Large intestine (tissue), 12 donors: ENCODE measurements at places on chromosomes 1 and 21. TPM values are rescaled to one million over a fixed set of nuclear protein-coding genes. Genes with fewer than 3 reads are reported as not detected.

The MRAP gene
- 0.72 TPM for polyA plus RNA-seq

The LY9 gene
- 0.72 TPM for polyA plus RNA-seq

The NAXE gene
- 66.9 TPM for polyA plus RNA-seq

The AP4B1 gene
- polyA plus RNA-seq = 39.6 TPM

The ATAD3C gene
- polyA plus RNA-seq = 1.0 TPM

The SLC44A5 gene
- 3.7 TPM for polyA plus RNA-seq

The RCAN1 gene
- 41.1 TPM for polyA plus RNA-seq

DNA sequence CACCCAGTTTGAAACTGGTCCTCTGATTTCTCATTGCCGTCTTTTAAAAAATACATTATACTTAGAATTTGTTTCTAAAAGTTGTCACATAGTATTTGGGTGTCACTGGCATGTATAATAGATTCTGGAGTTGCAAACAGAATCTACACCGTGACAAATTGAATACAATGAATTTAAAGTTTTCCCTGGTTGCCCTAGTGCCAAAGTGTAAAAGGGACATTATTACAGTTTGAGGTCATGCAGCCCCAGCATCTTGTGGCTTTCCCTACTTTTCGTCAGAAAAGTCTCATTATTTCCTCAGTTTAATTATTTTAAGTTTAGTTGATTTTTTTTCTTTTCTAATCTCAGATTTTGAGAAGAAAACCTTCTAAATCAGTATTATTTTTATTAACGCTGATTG, 155.9 kb downstream of the DISP1 start:
- H3K4me1 ChIP-seq = no peaks in the 10 kb centered on the region
- no peaks in the 10 kb centered on the region for H3K36me3 ChIP-seq
- H3K27me3 ChIP-seq = no peaks in the 10 kb centered on the region
- DNase-seq = no peak
- no peak overlapping the region for H3K27ac ChIP-seq

DNA sequence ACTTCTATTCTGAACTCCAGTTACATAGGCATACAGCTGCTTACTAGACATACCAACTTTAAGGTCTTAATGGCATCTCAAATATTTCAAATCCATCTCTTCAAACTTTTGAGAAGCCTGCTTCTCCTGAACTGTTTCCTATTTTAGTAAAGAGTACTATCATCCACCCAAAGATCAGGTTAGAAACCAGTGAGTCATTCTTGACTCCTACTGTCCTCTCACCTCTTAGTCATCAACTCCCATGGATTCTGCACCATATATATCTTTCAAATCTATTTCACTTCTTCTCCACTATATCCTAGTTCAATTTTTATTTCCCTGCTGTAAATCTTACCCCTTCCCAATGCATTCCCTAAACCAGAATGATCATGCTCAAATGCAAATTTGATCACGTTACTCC, 18.1 kb upstream of the BEND5 start:
- DNase-seq = no peak
- no peak overlapping the region for H3K27ac ChIP-seq
- H3K36me3 ChIP-seq = no peaks in the 10 kb centered on the region
- H3K4me3 ChIP-seq = no peak overlapping the region
- H3K27me3 ChIP-seq = no peaks in the 10 kb centered on the region

DNA sequence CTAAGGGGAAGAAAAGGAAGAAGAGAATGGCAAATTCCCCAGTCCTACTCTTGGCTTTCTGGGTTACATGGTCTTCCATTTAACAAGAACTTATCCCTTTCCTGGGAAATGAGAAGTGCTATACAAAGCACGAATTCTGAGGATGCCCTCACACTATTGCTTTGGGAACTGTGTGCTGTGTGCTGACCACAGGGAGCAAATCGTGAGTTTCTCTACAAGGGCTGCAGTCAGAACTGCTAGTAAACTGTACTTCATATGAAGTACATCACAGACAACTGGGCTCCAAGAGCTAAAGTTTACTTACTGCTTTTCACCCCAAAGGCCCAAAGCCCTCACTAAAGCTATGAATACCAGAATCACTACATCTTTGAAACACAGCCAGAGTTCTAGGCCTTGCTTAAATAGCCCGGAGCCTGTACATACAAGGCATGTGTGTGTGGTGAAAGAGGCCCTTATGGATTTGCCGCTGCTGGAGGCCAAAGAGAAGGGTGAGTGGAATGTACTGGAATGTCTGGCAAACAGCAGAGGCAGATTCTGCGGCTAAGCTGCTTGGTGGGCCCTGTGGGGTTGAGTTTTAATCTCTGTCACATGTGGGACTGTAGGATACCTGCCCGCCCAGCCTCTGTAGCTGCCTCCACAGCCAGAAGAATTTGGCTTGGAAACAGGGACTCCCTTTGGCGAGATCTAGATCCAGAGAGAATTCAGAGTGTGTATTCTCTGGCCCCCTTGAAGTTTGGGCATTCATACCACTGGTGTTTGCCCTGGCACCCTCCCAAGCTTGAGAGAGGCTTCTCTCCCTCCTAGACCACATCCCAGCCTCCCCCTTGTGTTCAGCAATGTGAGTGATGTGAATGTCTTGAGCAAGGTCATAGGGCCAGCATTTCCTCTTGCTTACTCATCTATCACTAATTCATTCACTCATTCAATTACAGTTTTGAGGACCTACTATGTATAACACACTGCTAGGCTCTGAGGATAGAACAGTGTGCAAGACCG, 21.9 kb upstream of the TRIM67 start:
- no peak overlapping the region for H3K4me3 ChIP-seq
- DNase-seq = no peak
- H3K36me3 ChIP-seq = no peaks in the 10 kb centered on the region
- H3K27ac ChIP-seq = no peak overlapping the region

- DNase-seq = no peak
- H3K36me3 ChIP-seq = no peaks in the 10 kb centered on the region
- no peak overlapping the region for H3K27ac ChIP-seq
- no peak overlapping the region for H3K4me3 ChIP-seq
- no peaks in the 10 kb centered on the region for H3K27me3 ChIP-seq
Observed at GRCh38 chr1:29047142-29047541, 76.6 kb downstream of the TMEM200B start.

GRCh38 chr1:171484760-171485374, 463 bp upstream of the PRRC2C start:
- peaks cover 2% of the 10 kb centered on the region for H3K36me3 ChIP-seq
- peak overlapping the region; percentile 99 for H3K27ac ChIP-seq
- no peak for DNase-seq
- no peaks in the 10 kb centered on the region for H3K27me3 ChIP-seq
- H3K4me1 ChIP-seq = peaks cover 5% of the 10 kb centered on the region
- peak overlapping the region; percentile 95 for H3K4me3 ChIP-seq

DNA sequence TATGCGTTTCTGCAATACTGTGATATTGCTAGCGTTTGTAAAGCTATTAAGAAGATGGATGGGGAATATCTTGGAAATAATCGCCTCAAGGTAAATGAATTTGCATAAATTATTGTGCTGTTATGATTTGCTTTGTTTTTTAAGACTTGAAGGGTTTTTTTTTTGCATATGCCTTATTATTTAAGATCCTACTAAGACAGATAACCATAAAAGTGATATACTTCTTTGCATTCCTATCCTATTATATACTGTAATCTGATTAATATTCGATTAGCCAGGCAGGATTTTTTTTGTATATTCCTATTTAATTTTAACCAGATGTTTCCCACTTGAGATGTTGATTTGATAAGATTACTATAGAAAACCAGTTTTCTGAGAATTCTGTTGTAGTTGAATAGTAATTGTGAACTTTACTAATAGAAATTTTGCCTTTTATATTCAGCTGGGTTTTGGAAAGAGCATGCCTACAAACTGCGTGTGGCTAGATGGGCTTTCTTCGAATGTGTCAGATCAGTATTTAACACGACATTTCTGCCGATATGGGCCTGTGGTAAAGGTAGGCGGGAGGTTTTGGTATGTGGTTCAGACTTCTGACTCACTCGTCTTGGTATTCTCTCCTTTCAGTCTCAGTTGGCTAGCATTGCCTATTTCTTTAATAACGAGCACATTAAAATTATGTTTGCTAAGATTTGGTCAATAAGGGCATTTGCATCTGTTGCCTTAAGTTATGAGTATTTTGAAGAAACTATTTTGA, 56.8 kb downstream of the ZBTB17 start:
- H3K4me3 ChIP-seq = no peak overlapping the region
- no peak overlapping the region for H3K27ac ChIP-seq
- no peaks in the 10 kb centered on the region for H3K4me1 ChIP-seq
- peaks cover 62% of the 10 kb centered on the region for H3K36me3 ChIP-seq
- DNase-seq = no peak

- H3K36me3 ChIP-seq = no peaks in the 10 kb centered on the region
- no peak for DNase-seq
- H3K27me3 ChIP-seq = no peaks in the 10 kb centered on the region
- no peak overlapping the region for H3K27ac ChIP-seq
- no peak overlapping the region for H3K4me3 ChIP-seq
Observed at GRCh38 chr1:177802304-177802703, 167.6 kb downstream of the SEC16B start.

DNA sequence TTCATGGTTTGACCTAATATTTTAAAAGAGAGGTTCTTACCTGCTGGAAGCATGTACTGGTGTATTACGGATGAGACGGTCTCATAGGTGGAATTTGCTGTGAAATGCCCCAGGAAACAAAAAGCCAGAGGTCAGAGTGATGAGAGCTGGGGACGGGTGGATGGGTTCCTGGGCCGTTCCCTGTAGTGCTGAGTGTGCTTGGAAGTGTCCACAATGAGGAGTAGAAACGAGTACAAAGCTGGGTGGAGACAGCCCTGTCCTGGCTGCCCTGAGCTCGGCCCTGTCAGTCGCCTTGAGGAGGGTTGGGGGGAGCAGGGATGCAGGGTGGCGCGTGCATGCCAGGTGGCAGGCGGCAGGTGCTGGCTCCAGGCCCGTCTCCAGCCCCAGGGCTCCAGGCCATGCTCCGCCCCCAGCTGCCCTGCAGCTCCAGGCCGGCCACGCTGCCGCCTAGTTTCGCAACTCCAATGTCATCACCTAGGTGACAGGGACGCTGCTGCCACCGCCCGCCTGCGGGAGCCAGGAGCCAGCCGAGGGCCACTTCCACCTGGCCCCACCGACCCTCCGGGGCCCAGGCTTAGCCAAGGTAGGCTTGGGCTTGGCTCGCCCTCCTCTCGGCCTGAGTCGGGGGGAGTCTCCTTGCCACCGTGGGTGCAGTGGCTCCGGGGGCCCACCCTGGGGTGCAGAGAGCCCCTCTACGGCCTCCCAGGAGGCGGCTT, 16.4 kb downstream of the TP73 start:
- H3K4me1 ChIP-seq = peaks cover 10% of the 10 kb centered on the region
- no peak overlapping the region for H3K27ac ChIP-seq
- no peak overlapping the region for H3K4me3 ChIP-seq
- peak; percentile 76 for DNase-seq
- H3K36me3 ChIP-seq = no peaks in the 10 kb centered on the region

GRCh38 chr1:66678146-66678545, 74.1 kb upstream of the DYNLT5 start:
- no peak overlapping the region for H3K27ac ChIP-seq
- H3K36me3 ChIP-seq = no peaks in the 10 kb centered on the region
- no peak overlapping the region for H3K4me3 ChIP-seq
- H3K4me1 ChIP-seq = no peaks in the 10 kb centered on the region

DNA sequence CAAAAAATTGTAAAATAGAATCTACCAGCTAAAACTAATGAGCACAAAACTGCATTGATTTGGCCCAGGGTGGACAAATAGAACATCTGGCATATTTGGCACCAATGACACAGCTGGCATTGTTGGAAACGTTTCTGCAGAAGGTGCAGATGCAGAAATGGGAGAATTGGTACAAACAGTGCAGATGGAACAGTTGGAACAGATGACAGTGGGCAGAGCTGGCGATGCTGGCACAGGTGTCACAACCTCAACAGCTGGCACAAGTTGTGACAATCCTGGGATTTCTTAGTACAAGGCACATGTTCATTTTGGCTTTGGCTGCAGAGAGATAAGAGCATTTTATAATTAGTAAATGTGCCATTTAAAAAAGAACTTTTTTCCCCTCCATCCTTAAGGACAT, 91.1 kb upstream of the ZBTB18 start:
- DNase-seq = no peak
- no peak overlapping the region for H3K4me3 ChIP-seq
- H3K27ac ChIP-seq = no peak overlapping the region
- H3K4me1 ChIP-seq = no peaks in the 10 kb centered on the region
- peaks cover 3% of the 10 kb centered on the region for H3K27me3 ChIP-seq
- no peaks in the 10 kb centered on the region for H3K36me3 ChIP-seq

GRCh38 chr1:56820755-56821461, 1.7 kb upstream of the FYB2 start:
- no peak overlapping the region for H3K4me3 ChIP-seq
- no peak overlapping the region for H3K27ac ChIP-seq
- no peaks in the 10 kb centered on the region for H3K27me3 ChIP-seq
- H3K4me1 ChIP-seq = peaks cover 38% of the 10 kb centered on the region
- H3K36me3 ChIP-seq = no peaks in the 10 kb centered on the region
- peak; percentile 75 for DNase-seq

DNA sequence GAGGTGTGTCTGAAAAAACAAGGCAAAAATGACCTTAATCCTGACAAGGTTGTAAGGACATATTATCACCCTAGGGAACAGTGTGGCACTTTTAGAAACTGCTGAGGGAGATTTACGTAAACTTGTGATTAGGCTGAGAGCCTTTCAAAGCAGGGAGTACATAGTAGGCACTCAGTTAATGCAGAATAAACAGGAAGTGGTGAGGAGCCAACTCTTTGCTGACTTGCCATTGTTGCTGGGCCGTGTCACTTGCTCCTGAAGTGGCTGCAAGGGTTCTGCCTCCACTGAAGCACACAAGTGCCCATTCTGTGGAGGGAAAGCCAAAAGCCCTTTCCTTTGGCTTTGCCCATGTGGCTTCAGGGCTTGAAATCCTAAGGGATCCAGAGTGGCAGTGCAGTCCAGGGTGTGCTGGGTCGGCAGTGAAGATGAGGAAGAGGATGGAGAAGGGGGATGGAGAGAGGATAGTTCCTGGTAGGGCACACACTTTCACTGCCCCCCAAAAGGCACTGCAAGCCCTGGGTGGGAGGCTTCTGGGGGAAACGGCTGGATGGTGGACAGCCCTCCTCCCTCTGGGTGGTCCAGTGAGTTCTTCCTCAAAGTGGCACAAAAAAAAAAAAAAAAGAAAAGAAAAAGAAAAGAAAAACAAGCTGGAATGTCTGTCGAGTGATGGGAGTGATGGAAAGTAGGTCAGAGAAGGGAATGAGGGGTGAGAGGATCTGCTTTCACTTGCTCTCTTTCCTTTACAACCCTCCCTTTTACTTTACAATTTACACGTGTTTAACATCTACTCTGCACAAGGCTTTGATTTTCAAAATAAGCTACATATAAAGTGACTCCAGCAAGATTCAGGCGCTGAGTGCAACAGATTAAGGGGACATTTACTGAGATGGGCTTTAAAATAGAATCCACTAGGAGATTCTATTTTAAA, 13.7 kb upstream of the RHEX start:
- no peak for DNase-seq
- no peak overlapping the region for H3K27ac ChIP-seq
- peaks cover 6% of the 10 kb centered on the region for H3K4me1 ChIP-seq
- H3K36me3 ChIP-seq = no peaks in the 10 kb centered on the region
- H3K4me3 ChIP-seq = no peak overlapping the region
